ENCODE measurements at places on chromosomes 5 and 9. TPM values are rescaled to one million over a fixed set of nuclear protein-coding genes. Genes with fewer than 3 reads are reported as not detected.

DMGDH gene
- 1.3 TPM for total RNA-seq

DNA sequence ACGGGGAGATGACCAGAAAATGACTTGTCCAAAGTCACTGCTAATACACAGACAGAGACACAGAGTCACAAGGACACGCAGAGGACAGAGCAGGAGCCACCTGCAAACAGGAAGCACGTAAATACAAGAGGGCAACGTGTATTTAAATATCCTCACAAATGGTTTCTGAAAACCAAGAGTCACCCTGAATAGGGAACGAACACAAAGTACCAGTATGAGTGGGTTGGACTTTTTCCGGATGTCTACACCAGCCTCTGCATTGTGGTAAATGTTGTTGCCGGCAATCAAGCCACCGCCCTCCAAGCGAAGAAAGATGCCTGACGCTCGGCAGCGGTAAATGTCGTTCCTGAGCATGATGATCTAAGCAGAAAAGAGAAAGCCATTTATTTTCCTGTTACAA lies 44.5 kb downstream of the FBXO10 start:
- peaks cover 35% of the 10 kb centered on the region for H3K36me3 ChIP-seq
- H3K27ac ChIP-seq = no peak overlapping the region
- no peaks in the 10 kb centered on the region for H3K4me1 ChIP-seq
- DNase-seq = no peak
- no peaks in the 10 kb centered on the region for H3K27me3 ChIP-seq

CDO1 gene
- 12.8 TPM for total RNA-seq

- no peaks in the 10 kb centered on the region for H3K4me1 ChIP-seq
- no peak for DNase-seq
- no peak overlapping the region for H3K27ac ChIP-seq
- H3K4me3 ChIP-seq = no peak overlapping the region
These were observed 183.5 kb downstream of the LURAP1L start for GRCh38 chr9:12958279-12958678.

TIMD4 gene
- total RNA-seq = not detected

CDHR2 gene
- 0.62 TPM for total RNA-seq
